ENCODE measurements at places on chromosomes 1 and 21.

- DNase-seq = no peak
Observed at GRCh38 chr21:28799926-28800325, 192.8 kb downstream of the LTN1 start.

- no peak for DNase-seq
Observed at GRCh38 chr1:18249631-18250030, 142.0 kb downstream of the IGSF21 start.

DNA sequence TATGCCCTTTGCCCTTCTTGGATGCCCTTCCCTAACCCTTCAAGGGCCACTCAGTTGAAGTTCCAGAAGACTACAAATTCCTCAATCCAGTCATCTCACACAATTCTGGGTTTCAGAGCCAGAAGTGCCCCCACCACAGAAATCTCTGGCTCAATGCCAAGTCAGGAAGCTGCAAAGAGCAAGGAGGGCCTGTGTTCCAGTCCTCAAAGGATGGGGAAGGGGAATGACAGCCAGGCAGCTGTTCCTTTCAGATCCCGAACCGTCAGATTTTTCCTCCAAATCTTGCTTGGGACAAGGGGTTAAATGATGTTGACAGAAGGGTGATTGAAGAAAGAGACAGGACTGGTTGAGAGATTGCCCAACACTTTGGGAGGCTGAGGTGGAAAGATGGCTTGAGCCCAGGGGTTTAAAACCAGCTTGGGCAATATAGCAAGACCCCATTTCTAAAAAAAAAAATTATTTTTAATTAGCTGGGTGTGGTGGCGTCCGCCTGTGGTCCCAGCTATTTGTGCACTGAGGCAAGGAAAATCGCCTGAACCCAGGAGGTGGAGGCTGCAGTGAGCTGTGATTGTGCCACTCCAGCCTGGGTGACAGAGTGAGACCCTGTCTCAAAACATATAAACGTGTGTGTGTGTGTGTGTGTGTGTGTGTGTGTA lies 716 bp upstream of the HPDL start:
- no peak for DNase-seq

DNA sequence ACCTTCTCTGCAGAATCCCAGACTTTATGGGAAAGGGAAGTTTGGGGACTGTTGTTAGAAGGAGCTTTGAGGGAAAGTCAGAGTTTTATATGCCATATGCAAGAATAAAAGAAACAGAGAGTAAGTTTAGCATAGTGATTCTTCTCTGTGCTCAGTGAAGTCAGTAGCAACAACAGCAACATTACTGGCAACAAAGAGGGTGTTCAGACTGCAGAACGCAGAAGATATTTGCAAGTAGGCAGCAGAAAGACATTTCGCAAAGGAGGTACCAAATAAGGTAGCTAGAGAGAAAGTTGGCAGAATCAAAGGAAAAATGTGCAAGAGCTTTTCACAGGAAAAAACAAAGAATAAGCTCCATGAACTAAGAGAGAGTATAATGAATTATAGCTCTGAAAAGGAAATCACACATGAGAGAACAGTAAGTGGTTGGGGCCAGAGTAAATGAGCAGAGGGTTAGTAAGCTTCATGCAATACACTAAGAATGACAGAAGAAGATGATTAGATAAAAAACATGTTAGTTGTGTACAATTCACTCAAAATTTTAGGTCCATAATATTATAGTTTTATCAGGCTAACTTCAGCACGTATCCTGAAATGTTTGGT lies 98.1 kb downstream of the NEGR1 start:
- DNase-seq = no peak

GRCh38 chr1:17600321-17600720 lies 60.8 kb downstream of the ARHGEF10L start:
- no peak for DNase-seq

DNA sequence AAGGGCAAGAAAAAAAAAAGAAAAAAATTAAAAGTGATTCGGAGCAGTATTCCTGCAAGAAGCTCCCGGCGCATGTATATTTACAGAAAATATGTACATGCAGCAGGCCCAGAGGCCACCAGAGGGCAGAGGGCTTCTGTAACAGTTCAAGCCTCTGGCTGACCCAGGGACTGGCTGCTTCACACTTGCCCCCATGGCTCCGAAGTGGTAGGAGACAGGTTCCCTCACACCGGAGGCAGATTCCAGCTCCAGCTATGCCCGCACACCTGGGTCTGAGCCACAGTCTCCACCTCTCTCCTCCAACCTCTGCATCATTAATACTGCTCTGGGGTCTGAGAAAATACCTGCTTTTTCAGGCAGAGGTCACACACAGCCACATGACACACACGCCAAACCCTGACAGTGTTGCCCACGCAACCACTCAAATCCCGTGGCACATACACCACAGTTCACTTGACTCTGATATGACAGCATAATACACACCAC lies 2.2 kb upstream of the ARHGAP30 start:
- no peak for DNase-seq

DNA sequence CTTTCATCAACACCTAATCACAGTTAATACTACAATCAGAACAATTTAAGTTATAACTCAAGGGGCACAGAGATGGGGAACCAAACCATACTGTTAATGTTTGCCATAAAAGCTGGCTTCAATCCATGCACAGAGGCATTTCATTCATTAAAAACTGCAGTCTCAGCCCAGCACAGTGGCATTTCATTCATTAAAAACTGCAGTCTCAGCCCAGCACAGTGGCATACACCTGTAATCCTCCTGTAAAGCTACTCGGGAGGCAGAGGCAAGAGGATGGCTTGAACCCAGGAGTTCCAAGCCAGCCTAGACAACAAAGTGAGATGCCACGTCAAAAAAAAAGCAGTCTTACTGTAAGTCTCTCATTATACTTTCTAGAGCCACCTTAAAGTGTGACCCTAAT lies 29.2 kb downstream of the ARID4B start:
- no peak for DNase-seq

GRCh38 chr1:201185527-201186128 lies 5.0 kb upstream of the IGFN1 start:
- DNase-seq = no peak

GRCh38 chr1:84724128-84724860 lies 34.0 kb upstream of the SSX2IP start:
- DNase-seq = no peak

DNA sequence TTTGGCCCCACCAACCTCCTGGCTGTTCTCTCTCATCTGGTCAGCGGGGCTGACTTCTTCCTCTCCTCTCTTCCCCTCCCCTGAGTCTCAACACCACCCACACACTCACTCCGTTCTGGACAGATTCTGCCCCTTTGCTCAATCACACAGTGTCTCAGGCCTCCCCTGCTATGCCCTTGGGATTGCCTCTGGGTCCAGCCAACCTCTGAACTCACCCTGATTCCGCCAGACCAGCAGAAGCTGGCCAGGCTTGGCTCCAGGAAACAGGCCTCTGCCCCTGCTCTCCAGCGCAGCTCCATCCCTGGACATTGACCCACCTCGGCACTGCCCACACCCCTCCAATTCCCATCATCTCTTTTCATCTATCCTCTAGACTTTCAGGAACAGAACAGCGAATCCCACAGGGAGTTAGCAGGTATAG lies 22.1 kb downstream of the AHDC1 start:
- DNase-seq = no peak

- no peak for DNase-seq
Observed at GRCh38 chr1:246165826-246166709, 341.0 kb downstream of the SMYD3 start.

DNA sequence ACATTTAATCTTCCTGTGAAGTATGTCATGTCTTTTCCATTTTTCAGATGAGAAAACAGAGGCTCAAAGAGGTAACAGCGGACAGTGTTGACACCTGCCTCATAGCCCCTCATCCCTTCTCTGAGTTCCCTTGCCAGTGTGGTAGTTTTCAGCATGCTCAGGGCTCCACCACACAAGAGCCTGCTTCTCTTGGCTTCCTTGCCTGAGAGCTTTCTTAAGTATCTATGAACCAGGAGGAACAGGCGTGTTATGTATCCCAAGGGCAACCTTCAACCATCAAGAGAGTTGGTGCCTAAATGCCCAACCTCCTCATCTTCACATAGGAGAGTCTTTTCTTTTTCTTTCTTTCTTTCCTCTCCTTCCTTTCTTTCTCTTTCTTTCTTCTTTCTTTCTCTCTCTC lies 5.9 kb upstream of the PAFAH2 start:
- no peak for DNase-seq

GRCh38 chr1:55860798-55861519 lies 645.8 kb upstream of the USP24 start:
- no peak for DNase-seq

DNA sequence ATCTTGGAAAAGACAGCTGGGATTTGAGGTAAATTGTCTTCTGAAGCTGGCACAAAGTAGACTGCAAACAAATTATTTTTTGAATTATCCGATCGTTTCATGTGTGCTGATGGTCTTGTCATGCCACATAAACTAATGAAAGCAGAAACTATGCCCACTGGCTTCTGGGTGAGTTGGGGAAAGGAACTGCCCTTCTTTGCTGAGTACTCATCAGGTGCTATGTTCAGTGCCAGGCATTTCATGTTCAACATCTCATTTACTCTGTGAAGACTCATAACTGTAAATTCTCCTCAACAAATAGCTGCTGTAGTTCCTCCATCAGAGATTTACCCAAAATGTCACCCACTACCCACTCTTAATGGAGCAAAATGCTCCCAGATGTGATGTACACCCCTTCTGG lies 1.2 kb downstream of the TRIT1 start:
- DNase-seq = no peak

GRCh38 chr1:221664253-221664652 lies 77.6 kb downstream of the DUSP10 start:
- no peak for DNase-seq

DNA sequence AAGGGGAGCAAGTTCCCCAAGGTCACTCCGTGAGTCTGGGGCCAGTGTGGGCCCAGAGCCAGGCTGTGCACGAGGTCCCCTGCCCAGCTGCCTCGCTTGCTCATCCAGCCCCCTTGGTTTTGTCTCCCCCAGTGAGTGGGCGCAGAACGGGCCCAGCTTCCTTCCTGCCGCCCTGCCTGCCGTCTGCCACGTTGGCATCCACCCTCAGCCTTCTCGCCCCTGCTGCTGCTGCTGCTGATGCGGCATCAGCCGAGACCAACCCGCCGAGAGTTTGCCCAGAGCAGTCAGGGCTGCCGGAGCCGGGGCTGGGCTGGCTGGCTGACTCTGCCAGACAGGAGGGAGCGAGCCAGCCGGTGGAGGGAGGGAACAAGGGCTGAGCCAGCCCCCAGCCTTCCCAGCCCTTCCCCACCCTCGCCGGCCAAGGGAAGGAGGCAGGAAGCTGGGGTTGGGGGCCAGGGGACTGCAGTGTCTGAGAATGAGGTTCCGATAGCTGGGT lies 31.4 kb upstream of the WASF2 start:
- no peak for DNase-seq

- no peak for DNase-seq
Observed at GRCh38 chr1:30762930-30763650, 5.5 kb upstream of the LAPTM5 start.

GRCh38 chr1:28981210-28981609 lies 66.8 kb downstream of the EPB41 start:
- no peak for DNase-seq

- DNase-seq = no peak
Observed at GRCh38 chr21:27703791-27704190, 736.9 kb upstream of the ADAMTS5 start.

- DNase-seq = no peak
Observed at GRCh38 chr1:118815909-118816308, 172.2 kb downstream of the TBX15 start.

DNA sequence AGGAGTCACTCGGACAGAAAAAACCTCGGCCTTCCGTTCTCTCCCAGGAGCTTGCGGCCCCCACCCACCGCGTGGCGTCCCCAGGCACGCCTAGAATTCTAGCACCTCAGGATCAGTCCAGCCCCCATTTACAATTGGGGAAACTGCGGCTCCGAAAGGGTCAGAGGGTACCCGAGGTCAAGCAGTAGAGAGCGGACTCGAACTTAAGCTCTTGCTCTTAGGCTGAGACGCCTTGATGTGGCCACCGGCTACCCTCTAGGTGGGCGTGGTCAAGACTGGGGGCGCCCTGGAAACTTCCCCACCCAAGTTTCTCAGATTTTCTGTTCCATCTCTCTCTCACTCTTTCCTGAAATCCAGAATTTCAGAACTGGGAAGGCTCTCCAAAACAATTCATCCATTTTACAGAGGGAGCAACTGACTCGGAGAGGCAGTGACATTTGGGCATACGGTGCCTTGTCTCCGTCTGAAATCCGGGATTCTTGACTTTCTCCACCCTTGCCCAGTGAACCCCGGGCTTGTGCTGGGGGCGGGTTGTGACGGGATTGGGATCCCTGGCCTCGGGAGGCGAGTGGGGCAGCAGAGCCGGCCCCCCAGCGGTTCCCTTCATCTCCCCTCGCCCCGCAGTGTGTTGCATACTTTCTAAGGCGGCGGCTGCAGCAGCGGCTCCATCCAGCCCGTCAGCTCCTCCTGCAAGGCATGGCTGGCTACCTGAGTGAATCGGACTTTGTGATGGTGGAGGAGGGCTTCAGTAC lies 777 bp downstream of the AZIN2 start:
- no peak for DNase-seq

- DNase-seq = no peak
Observed at GRCh38 chr1:58580186-58580585, 3.1 kb upstream of the TACSTD2 start.

GRCh38 chr1:163046071-163046470 lies 23.1 kb upstream of the RGS4 start:
- DNase-seq = no peak

DNA sequence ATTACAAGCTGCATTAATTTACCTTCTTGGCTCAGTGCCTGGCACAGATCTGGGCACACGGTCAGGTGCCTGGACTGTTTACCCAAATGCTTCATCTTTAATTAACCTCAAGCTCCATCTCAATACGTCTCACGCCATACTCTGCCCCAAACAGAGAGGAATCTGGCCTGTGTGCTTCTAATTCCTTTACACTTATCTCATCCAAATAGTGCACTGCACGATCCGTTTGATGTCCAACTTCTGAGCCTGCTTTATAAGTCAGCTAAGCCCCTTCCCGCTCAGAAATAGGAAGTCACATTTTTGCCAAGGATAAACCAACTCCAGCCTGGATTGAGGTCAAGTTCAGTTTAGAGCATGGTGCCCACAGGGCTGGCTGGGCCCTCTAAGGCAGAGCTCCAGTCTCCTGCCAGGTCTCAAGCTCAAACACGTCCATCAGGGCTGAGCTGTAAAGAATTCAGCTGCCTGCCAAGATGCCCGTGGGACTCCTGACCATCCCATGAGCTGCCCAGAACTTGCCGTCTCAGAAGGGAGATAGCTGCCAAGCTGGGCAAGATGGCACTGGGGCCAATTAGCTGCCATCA lies 233.5 kb downstream of the TRABD2B start:
- DNase-seq = no peak

- DNase-seq = no peak
Observed at GRCh38 chr1:1629430-1630190, 2.4 kb upstream of the MMP23B start.

GRCh38 chr1:87647430-87648177 lies 318.9 kb downstream of the LMO4 start:
- DNase-seq = no peak

- DNase-seq = no peak
Observed at GRCh38 chr21:14353726-14354125, 29.2 kb downstream of the HSPA13 start.

DNA sequence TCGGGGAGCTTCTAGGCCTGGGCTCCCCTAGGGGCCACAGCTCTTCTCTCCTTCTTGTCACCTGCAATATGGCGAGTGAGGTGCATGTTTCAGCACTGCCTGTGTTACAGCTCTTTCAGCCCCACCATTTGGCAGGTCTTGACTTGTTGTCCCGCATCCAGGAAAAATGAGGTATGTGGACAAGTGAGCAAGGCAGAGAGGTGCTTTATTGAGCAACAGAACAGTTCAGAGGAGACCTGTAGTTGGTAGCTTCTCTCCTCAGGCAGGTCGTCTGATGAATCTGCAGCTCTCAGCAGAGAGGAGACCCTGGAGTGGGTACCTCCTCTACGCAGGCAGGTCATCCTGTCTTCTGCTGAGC lies 208.2 kb upstream of the USP25 start:
- no peak for DNase-seq

Data from cortex of kidney (tissue), 1 donor.